Daoy (cell line): ENCODE measurements at places on chromosomes 2 and 18. TPM values are rescaled to one million over a fixed set of nuclear protein-coding genes. Genes with fewer than 3 reads are reported as not detected.

DNA sequence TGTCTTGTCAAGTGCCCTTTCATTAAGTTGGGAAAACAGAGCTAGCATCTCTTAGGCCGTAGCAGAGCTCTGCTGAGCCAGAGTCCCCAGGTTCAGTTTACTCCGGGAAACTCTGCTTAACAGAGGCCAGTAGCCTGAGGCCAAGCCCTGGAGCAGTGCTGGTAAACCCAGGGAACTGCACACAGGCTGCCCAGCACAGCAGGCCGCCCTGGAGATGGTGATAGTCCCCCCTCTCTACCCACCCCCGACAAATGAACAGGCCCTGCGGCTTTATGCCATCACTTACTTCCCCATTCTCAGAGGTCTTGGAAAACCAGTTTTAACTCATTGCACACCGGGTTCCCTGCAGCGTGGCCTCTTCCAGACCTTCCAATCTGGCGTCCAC, 3.5 kb downstream of the CNNM4 start:
- DNase-seq: no peak

- no peak for DNase-seq
Observed at GRCh38 chr2:138433995-138434951, 67.3 kb upstream of the SPOPL start.

GRCh38 chr2:106057206-106057605, 136.9 kb downstream of the UXS1 start:
- DNase-seq: peak; percentile 54

- DNase-seq: no peak
Observed at GRCh38 chr2:240920783-240921231, 14.7 kb downstream of the CROCC2 start.

- no peak for DNase-seq
Observed at GRCh38 chr2:234998404-234999211, 46.8 kb downstream of the SH3BP4 start.

GRCh38 chr2:165959371-165959770, 5.8 kb upstream of the TTC21B start:
- no peak for DNase-seq

DNA sequence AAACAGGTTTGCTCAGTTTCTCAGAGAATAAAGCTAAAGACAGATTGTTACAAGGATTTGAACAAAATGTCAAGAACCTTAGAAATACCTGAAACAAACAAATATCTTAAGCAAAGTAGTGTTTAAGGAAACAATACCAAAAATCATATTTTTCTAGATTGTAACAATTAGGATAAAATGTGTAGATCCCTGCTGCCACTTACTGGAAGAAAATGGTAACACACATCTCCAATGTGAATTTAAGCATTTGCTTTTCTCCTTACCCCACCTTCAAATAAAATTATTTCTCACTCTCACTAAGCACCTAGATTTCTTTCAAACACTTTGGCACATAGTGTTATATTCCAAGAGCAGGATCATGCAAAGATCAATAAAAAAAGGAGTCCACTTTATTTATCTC, 34.9 kb downstream of the SUCLG1 start:
- DNase-seq: no peak

- DNase-seq: peak; percentile 61
Observed at GRCh38 chr2:134739879-134740301, 21.1 kb upstream of the TMEM163 start.

DNA sequence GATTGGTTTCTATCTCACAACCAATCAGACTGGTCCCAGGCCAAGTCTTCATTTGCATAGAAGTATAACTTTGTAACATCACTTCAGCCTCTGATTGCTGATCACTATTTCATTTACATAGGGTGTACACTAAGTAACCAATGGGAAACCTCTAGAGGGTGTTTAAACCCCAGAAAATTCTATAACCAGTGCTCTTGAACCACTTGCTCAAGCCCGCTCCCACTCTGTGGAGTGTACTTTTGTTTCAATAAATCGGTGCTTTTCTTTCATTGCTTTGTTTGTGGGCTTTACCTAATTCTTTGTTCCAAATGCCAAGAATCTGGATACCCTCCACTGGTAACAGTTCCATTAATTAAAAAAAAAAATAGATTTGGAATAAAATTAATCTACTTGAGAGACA, 77.0 kb downstream of the TMEFF2 start:
- DNase-seq: no peak

- no peak for DNase-seq
Observed at GRCh38 chr2:10006236-10007161, 36.9 kb upstream of the KLF11 start.

GRCh38 chr2:88563129-88563528, 64.1 kb downstream of the EIF2AK3 start:
- DNase-seq: no peak

DNA sequence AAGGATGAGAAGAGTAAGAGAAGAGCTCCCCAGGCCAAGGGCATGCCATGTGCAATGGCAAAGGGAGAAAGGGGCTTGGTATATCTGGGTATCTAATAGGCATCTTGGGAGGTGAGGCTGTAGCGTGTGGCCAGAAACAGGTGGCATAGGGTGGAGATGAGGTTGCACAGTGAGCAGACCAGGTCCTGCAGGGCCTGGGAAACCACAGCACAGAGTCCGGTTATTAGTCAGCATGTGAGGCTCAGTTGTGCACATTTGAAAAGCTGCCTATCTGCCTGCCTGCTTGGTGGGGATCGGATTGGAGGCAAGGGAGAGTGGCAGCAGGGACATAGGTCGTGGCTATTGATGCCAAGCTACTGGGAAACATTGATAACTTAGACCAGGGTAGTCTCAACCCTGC, 190.6 kb downstream of the TPGS2 start:
- DNase-seq: no peak

- peak; percentile 23 for DNase-seq
Observed at GRCh38 chr18:9709304-9709877, 1.3 kb downstream of the RAB31 start.

- no peak for DNase-seq
Observed at GRCh38 chr2:237305579-237305978, 108.4 kb downstream of the COL6A3 start.

GRCh38 chr2:196502386-196502785, 137.1 kb upstream of the CCDC150 start:
- DNase-seq: no peak

- DNase-seq: no peak
Observed at GRCh38 chr2:203338322-203338721, 10.1 kb downstream of the ABI2 start.

- DNase-seq: no peak
Observed at GRCh38 chr2:175476948-175477347, 295.4 kb upstream of the ATP5MC3 start.

Gene TRABD2A
- 4.4 and 4.7 TPM in 2 replicates for total RNA-seq

Gene TTN
- under 0.01 TPM in 1 of 2 replicates, not detected in the other for total RNA-seq

Gene FAP
- total RNA-seq: 6.9 and 10.1 TPM in 2 replicates

Gene C2orf15
- 0.11 TPM in 1 of 2 replicates, not detected in the other for total RNA-seq

Gene DNAJC5G
- total RNA-seq: not detected in 2 replicates
